Stimulated activated CD4-positive, alpha-beta T cell treated with anti-CD3 and anti-CD28 coated beads, Interleukin-4, amount 100 ng/mL, for 1 hour (primary cell): ENCODE measurements at places on chromosomes 16 and 17.

DNA sequence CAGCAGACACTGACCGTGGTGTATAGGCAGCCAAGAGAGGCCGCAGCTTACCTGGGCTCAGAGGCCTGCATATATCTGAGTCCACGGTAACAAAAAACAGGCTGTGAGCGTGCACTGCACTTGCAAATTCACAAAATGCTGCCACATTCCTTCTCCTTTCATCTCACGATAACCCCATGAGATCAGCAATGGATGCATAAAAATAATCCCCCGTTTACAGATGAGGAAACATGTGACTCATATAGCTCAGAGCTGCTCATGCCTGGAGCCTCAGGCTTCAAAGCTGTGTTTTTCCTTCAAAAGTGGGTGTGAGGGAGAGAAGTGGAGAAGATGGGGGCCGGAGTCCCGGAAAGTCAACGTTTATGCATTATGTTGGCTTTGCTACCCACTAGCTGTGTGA lies 118.3 kb upstream of the FOXF1 start:
- DNase-seq, result no peak

DNA sequence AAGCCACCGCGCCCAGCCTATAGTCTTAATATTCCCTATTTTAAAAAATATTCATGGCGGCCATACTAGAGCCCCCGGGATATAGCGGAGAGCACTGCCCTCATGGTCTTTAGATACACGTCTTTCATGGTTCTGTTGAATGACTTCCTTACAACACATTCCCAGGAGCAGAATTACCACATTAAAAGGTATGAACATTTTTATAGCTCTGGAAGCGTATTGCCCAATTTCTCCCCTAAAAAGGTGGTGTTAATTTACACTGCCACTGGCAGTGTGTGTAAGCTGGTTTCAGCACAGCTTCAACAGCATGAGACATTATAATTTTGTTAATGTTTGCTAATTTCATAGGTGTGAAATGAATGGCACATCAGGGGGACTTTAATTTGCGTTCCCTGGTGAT lies 19.0 kb downstream of the C17orf100 start:
- DNase-seq, result no peak

- peak; percentile 26 for DNase-seq
Observed at GRCh38 chr16:48384520-48385252, 527 bp downstream of the SIAH1 start.

DNA sequence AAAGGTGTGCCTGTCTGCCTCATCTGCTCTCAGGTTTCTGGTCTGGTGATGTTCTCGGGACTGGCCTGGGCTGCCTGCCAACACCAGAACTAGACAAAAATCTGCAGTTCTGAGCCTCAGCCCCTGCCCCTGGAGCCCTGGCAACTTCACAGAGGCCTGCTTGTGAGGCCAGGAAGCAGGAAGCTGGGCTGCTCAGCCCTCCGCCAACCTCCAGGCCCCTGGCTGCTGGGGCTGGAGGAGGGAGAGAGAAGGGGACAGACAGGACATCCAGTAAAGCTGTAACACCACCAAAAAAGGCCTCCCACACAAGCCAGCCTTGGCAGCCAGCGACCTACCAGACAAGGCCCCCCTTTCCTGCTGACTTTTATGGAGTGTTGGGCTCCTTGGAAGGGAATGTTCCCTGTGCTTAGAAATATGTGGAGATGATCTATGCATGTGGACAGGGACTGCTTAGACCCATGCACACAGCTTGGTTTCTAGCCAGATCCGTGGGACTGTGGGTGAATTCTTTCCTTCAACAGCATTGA lies 157.6 kb downstream of the XYLT1 start:
- no peak for DNase-seq
